ENCODE measurements at places on chromosomes 11 and 22. TPM values are rescaled to one million over a fixed set of nuclear protein-coding genes. Genes with fewer than 3 reads are reported as not detected.
A peak's percentile ranks its signal among the peaks of the same experiment; 100 is the strongest.

- no peak for DNase-seq
Measured at GRCh38 chr22:24420072-24420976, 7.1 kb upstream of the ADORA2A start.

DNA sequence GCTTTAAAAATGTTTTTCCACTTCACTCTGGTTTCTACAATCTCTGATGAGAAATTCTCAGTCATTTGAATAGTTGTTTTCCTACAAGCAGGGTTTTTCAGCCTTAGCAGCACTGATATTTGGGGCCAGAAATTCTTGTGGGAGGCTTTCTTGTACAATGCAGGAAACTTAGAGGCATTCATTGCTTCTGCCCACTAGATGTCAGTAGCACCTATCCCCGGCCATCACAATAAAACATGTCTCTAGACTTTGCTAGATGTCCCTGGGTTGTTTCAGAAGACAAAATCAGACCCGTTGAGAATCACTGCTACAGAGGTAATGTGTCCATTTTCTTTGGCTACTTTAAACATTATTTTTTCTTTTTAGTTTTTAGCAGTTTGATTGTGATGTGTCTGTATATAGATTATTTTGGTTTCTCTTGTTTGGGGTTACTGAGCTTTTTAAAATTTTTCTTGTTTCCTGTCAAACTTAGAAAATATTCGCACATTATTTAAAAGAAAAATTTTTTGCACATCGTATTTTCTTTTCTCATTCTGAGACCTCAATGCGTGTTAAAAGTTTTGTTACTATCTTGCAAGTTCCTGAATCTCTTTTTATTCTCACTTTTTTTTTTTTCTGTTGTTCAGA lies 60.8 kb upstream of the CCDC179 start:
- DNase-seq: no peak

DNA sequence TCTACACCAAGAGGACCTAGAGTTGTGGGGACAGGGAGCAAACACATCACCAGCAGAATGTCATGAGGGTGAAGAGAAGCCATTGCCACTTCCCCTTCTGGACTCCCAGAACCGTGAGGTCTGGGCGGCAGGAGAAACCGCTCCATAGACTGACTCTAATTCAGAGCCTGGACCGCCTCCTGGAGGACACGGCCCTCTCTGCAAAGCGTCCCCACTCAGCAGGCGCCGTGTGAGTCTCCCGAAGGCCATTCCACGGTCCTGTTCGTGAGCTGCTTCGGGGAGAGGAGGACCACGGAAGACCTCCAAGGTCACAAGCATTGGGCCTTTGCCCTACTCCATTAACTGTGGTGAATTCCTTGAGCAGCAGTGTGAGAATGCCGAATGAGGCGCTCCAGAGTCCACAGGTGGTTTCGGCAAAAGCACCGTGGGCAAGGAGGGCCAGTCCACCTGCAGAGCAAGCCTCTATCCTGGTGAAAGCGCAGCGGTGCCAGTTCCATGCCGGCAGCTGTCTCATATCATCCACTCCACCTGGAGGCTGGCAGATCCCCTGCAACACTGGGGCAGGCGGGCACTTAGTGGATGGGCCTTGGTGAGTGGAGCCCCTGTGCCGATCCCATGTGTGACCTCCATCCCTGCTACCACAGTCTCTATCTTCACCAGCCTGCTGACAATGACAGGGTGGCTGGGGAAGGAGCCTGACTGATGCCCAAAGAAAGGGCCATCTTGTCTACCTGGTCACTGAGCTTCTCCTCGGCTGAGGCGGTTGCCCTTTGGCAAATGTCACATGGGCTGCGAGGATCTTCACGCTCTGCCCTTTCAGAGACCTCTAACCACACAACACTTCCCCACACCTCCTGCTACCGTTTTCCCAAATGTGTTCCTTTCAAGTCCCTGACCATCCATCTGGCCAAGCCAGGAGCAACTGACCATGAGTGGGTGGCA lies 7.5 kb downstream of the C11orf21 start:
- DNase-seq: peak; percentile 81

- no peak for DNase-seq
Measured at GRCh38 chr11:85483861-85484260, 143.3 kb downstream of the DLG2 start.

- no peak for DNase-seq
Measured at GRCh38 chr11:61133956-61134662, 27.1 kb downstream of the VPS37C start.

DNA sequence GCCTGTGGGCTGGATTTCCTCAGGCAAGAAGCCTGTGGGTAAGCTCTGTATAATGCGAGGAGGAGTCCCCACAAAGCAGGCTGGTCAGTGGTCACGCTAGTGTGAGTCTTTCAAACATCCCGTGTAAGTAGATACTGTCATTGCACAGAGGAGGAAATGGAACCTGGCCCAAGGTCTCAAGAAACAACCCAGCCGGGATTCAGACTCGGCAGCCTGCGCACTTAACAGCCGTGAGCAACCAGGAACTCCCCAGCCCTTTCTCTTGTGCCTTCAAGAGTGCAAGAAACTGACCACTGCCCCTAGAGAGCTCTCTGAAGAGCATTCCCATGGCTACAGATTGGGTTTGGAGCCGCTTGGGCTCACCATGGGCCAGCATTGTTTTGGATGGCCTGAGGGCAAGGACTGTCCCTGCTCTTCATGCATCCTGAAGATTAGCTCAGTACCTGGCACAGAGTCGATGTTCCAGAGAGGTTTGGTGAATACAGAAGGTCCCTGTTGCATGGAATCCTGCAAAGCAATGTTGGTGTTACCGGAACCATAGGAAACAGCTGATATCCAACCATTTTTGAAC lies 6.0 kb downstream of the MPST start:
- DNase-seq: no peak

GRCh38 chr11:44702889-44703288 lies 23.9 kb upstream of the TSPAN18 start:
- no peak for DNase-seq

GRCh38 chr11:19793326-19793725 lies 80.7 kb downstream of the NAV2 start:
- no peak for DNase-seq

Gene ISX
- total RNA-seq: 0.15 TPM

DNA sequence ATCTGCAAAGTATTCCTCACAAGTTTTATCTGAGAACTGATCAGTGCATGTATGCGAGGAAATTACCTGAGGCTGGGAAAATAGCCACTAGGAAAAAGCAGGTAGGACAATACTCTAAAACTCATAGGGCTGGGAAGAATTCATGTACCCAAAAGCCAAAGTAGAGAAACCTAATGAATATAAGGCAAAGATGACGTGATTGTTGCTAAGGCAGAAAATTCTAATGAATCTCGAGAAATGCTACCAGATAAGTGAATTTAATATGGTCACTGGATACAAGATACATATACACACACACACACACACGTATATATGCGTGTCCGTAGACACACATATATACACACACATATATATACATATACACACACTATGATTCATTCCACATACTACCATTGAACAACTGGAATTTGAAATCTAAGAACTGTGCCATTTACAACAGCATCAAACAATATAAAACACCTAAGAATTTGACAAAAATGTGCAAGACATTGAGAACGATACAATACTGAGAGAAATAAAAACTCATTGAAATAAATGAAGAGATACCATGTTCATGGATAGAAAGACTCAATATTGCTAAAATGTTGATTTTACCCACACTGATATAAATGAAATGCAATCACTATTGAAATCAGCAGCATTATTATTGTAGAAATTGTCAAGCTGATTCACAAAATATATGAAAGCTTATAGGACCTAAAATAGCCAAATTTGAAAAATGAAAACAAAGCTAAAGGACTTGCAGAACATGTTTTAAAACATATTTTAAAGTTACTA lies 46.4 kb downstream of the ARHGAP20 start:
- DNase-seq: no peak

DNA sequence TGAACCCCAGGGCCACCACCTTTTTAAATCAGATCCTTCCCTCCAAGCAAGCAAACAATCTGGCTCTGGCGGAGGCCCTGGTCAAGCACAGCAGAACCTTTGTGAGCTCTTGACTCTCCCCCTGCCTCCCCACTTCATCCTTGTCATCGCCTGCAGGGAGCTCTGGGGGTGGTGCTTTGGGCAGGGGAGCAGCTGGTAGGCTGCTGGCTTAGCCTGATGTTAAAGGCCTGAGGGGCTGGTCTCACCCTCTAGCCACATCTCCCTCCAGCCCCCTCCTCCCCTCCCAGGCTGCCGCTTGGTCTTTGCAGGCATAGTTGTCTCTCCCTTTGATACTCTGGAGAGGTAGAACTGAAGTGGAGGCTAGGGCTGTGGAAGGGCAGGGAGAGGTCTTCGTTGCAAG lies 50.9 kb downstream of the THAP12 start:
- no peak for DNase-seq

- no peak for DNase-seq
Measured at GRCh38 chr11:17974246-17974645, 38.6 kb downstream of the SERGEF start.

GRCh38 chr11:125356797-125357196 lies 139.3 kb downstream of the FEZ1 start:
- DNase-seq: no peak

Gene PGM2L1
- 1.0 TPM for total RNA-seq

DNA sequence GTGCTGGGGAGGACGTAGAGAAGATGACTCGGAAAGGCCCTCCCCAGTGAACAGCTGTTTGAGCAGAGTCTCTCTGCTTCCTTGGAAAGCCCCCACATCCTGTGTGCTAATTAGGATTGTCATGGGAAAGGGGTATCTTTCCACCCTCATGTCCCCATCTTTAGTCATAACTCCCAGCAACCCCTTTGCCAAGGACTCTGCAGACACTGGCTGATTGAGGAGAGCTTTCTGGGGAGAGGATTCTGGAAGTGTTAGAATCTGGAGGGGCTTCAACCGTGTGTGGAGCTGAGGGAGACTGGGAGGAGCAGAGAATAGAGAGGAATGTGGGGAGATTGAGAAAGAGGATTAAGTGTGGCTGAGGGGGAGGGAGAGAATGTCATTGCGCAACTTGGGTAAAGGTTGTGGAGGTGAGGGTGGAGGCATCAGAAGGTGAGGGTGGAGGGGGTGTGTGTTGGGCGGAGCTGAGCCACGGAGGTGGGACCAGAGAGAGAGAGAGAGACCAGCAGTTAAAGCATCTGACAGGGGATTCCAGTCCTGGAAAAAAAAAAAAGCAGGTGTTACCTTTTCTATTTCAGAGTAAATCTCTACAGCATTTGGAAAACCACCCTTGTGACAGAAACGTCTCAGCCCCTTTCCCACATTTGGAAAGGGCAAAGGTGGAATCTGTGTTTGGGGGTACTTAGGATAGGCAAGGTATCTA lies 2.2 kb downstream of the DTX4 start:
- no peak for DNase-seq

GRCh38 chr11:106160494-106160893 lies 83.0 kb downstream of the AASDHPPT start:
- no peak for DNase-seq

Gene SEZ6L
- not detected for total RNA-seq

- peak; percentile 57 for DNase-seq
Measured at GRCh38 chr11:57276169-57276970, 39.3 kb upstream of the APLNR start.

Gene CTSF
- total RNA-seq: 109 TPM

Gene KRTAP5-7
- not detected for total RNA-seq

DNA sequence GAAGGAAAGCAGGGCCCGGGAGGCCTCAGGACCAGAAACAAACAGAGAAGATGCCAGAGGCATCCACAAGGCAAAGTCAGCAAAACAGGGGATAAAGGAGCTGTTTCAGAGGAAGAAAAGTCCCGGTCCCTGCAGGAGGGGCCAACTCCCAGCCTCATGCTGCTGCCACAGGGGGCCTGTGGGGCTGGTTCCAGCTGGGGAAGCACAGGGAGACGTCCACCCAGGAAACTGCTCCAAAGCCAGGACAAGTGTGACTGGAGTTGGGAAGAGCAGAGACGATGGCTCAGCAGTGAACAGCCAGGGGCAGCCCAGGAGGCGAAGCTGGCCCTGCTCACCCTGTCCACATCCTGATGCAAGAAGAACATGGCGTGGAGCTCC lies 454.4 kb downstream of the BRD1 start:
- no peak for DNase-seq

DNA sequence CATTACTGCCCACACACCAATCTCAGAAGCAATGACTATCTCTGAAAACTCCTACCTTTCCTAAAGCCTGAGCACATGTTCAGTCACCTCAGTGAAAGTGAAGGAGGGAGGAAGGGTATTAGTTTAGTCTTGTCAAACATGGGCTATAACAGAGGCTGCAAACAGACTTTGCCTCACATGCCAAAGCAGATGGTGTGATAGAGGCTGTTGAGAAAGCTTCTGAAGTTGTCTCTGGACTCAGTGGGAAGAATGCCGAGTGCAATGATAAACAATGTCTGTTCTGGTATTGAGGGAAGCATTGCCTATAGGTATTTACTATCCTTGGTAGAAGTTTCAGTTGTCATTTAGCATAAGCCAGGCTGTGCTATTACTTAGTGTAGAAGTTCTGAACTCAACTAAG lies 314.5 kb upstream of the CCDC90B start:
- no peak for DNase-seq

Gene ESRRA
- 58.6 TPM for total RNA-seq

Gene MS4A2
- 0.49 TPM for total RNA-seq

- no peak for DNase-seq
Measured at GRCh38 chr11:86204356-86204755, 40.2 kb upstream of the EED start.

GRCh38 chr22:48666620-48667019 lies 1161.1 kb downstream of the BRD1 start:
- no peak for DNase-seq

- DNase-seq: no peak
Measured at GRCh38 chr11:130131961-130132850, 27.4 kb upstream of the ST14 start.

- DNase-seq: no peak
Measured at GRCh38 chr11:78567209-78567608, 7.5 kb downstream of the NARS2 start.

Gene APOBEC3B
- total RNA-seq: 0.21 TPM

Gene CEND1
- total RNA-seq: not detected

DNA sequence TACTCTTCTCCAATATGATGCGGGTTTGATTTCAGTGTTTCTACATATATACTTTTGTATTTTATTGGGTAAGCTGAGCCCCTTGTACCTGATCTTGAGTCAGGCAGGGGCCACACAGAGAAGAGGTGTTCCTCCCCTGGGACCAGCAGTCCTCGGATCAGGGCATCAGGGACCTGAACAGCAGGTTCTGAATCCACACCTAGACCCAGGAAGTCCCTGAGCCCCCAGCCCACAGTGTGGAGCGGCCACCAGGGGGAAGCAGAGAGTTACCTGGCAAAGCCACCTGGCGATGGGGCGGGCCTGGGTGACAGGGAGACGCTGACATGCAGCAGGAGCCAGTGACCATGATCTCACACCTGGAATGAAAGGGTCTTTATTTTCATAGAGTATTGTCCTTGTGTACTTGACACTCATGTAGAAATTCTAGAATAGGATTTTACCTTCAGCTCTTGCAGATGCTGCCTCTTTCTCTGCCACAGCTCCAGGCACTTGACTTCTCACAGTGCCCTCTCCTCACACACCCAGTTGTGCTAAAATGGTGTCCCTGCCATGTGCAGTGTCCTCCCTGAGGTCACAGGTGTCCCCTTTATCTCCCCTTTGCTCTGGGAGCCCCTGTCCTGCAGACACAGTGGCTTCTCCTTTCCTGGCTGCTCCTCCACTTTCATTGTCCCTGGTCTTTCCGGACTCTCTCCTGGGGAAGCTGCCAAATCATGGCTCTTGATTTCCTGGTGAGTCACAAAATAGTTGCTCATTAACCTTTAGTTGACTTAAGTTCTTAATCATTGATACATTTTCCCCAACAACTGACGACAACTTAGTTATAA lies 48.5 kb downstream of the GGTLC2 start:
- DNase-seq: no peak

All from lower leg skin (tissue), 4 donors.